Renal pelvis (tissue), 12 donors: ENCODE measurements at places on chromosomes 7 and 10.

DNA sequence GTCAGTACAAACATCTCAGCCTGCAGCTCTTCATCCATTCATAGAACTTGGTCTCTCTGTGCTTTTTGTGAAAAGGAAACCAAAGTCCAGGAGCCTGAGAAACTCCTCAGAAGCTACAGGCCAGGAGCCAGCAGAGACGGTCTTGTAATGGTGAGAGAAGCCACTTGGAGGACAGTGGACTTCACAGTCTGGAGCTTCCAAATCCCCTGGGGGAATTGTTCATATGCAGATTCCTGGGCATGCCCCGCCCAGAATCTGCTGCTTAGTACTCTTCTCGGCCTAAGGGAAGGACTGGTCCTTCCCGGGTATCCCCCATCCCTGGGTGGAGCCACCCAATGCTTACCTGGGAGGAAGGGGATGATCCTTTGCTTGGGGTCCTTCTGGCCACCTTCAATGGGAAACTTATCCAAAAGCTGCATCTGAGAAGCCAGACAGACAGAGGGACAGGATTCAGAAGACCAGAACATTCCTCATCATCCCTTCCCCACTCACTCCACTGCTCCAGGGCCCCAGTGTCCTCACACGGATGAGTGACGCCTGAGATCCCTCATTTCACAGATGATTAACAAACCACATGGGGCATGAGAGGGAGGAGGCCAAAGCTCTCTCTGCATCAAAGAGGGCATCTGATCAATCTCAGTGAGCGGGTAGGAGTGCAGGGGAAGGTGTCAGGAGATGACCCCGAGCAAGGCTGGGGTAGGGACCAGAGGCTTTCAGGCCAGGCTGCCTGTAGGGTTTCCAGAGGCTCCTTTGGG, 88.4 kb downstream of the SH3PXD2A start:
- peak; percentile 60 for DNase-seq

GRCh38 chr7:53611043-53611442, 575.6 kb downstream of the POM121L12 start:
- DNase-seq, result no peak

- DNase-seq, result no peak
Measured at GRCh38 chr7:112195717-112196116, 10.5 kb downstream of the DOCK4 start.

- no peak for DNase-seq
Measured at GRCh38 chr10:102334101-102334500, 61.4 kb upstream of the NFKB2 start.

GRCh38 chr7:124930173-124930623, 573 bp upstream of the POT1 start:
- no peak for DNase-seq

GRCh38 chr7:94656925-94657731, 1.2 kb upstream of the SGCE start:
- peak; percentile 23 for DNase-seq
